Effector memory CD8-positive, alpha-beta T cell (primary cell): ENCODE measurements at places on chromosomes 7 and 10.

- H3K4me1 ChIP-seq, result peaks cover 4% of the 10 kb centered on the region
- no peak for DNase-seq
- no peak overlapping the region for H3K27ac ChIP-seq
- no peak overlapping the region for H3K4me3 ChIP-seq
- H3K27me3 ChIP-seq, result peaks cover 38% of the 10 kb centered on the region
Observed at GRCh38 chr10:3595736-3596135, 189.3 kb downstream of the KLF6 start.

DNA sequence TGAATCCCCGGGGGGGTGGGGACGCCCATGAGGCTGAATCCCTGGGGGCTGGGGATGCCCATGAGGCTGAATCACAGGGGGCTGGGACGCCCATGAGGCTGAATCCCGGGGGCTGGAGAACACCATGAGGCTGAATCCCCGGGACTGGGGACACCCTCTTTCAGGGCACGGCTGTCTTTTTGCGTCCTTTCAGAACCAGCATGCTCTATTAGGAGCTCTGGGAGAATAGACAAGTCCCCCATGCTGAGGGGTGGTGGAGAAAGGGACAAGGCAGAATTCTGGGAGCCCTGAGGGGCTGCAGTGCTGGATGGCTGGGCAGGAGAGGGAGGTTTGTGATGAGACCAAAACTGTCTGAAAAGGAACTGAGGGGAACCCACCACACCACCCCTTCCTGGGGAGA lies 257.3 kb upstream of the TCERG1L start:
- no peaks in the 10 kb centered on the region for H3K36me3 ChIP-seq
- no peak overlapping the region for H3K27ac ChIP-seq
- DNase-seq, result no peak
- no peak overlapping the region for H3K4me3 ChIP-seq
- H3K4me1 ChIP-seq, result no peaks in the 10 kb centered on the region
- H3K27me3 ChIP-seq, result no peaks in the 10 kb centered on the region

GRCh38 chr10:86932674-86933073 lies 24.7 kb downstream of the MMRN2 start:
- peaks cover 5% of the 10 kb centered on the region for H3K36me3 ChIP-seq
- H3K4me1 ChIP-seq, result no peaks in the 10 kb centered on the region
- H3K27me3 ChIP-seq, result no peaks in the 10 kb centered on the region
- H3K27ac ChIP-seq, result peak overlapping the region; percentile 22
- no peak overlapping the region for H3K4me3 ChIP-seq

GRCh38 chr10:6621536-6621935 lies 41.5 kb upstream of the PRKCQ start:
- peaks cover 6% of the 10 kb centered on the region for H3K4me1 ChIP-seq
- no peak for DNase-seq
- no peak overlapping the region for H3K27ac ChIP-seq
- no peaks in the 10 kb centered on the region for H3K27me3 ChIP-seq

GRCh38 chr7:24659505-24659904 lies 86.3 kb downstream of the PALS2 start:
- H3K27ac ChIP-seq, result no peak overlapping the region
- no peak overlapping the region for H3K4me3 ChIP-seq
- DNase-seq, result no peak
- H3K4me1 ChIP-seq, result no peaks in the 10 kb centered on the region
- no peaks in the 10 kb centered on the region for H3K27me3 ChIP-seq
